ENCODE measurements at places on chromosomes 2 and 18. TPM values are rescaled to one million over a fixed set of nuclear protein-coding genes. Genes with fewer than 3 reads are reported as not detected.

- H3K36me3 ChIP-seq, result peaks cover 3% of the 10 kb centered on the region
- DNase-seq, result no peak
- no peak overlapping the region for H3K4me3 ChIP-seq
- H3K27me3 ChIP-seq, result no peaks in the 10 kb centered on the region
Measured at GRCh38 chr18:9616049-9616448, 1.7 kb upstream of the PPP4R1 start.

- no peaks in the 10 kb centered on the region for H3K27me3 ChIP-seq
- no peak overlapping the region for H3K4me3 ChIP-seq
- no peaks in the 10 kb centered on the region for H3K36me3 ChIP-seq
- H3K4me1 ChIP-seq, result no peaks in the 10 kb centered on the region
Measured at GRCh38 chr2:149068996-149069888, 30.7 kb downstream of the LYPD6B start.

DNA sequence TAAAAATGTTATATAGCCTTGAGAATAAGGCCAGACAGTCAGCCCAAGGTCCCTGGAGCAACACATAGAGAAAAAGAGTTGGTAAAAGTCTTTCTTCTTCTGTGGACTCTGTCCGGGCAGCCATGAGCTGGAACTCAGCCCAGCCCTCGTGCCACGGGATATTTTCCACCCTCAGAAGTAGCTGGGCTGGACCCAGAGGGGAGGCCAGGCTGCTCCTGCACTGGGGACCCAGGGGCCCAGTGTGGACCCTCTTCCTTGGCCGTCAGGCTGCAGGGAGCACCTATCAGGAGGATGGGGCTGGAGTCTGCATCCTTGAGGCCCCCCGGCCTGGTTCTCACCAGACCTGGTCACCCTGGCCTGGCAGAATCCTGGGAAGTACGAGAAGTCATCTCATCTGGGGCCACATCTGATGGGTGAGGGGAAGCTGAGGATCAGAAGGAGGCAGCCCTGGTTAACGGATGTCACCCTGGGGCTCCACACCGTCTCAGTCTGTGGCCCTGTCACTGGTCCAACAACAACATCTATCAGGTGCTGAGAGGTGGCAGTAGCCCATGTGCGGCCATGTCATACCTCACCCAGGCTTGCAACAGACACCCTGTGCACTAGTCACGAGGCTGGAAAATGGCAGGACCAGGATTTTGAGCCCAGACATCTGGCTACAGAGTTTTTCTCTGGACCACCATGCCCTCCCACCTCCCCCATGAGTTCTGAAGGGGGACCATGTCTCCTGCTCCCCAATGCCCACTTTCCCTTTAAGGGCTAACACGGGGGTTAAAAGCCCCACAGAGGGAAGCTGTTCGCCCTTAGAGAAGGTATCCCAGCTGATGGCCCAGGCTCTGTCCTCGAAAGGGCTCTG lies 33.0 kb downstream of the SDC1 start:
- DNase-seq, result no peak
- H3K36me3 ChIP-seq, result no peaks in the 10 kb centered on the region
- no peak overlapping the region for H3K27ac ChIP-seq
- no peaks in the 10 kb centered on the region for H3K27me3 ChIP-seq
- H3K4me1 ChIP-seq, result peaks cover 18% of the 10 kb centered on the region
- no peak overlapping the region for H3K4me3 ChIP-seq

DNA sequence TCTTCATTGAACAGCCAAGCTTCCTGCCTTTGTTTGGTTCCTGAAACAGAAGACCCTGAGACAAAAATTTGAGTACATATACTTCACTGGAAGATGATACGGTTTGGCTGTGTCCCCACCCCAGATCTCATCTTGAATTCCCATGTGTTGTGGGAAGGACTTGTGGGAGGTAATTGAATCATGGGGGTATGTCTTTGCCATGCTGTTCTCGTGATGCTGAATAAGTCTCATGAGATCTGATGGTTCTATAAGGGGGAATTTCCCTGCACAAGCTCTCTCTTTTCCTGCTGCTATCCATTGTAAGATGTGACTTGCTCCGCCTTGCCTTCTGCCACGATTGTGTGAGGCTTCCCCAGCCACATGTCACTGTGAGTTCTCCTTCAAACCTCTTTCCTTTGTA lies 76.5 kb downstream of the BABAM2 start:
- H3K36me3 ChIP-seq, result no peaks in the 10 kb centered on the region
- H3K27ac ChIP-seq, result no peak overlapping the region
- peaks cover 7% of the 10 kb centered on the region for H3K4me1 ChIP-seq
- DNase-seq, result no peak
- H3K4me3 ChIP-seq, result no peak overlapping the region

GRCh38 chr2:68828887-68829708 lies 42.1 kb downstream of the BMP10 start:
- no peaks in the 10 kb centered on the region for H3K36me3 ChIP-seq
- H3K4me1 ChIP-seq, result peaks cover 42% of the 10 kb centered on the region
- no peaks in the 10 kb centered on the region for H3K27me3 ChIP-seq
- peak overlapping the region; percentile 91 for H3K27ac ChIP-seq

DNA sequence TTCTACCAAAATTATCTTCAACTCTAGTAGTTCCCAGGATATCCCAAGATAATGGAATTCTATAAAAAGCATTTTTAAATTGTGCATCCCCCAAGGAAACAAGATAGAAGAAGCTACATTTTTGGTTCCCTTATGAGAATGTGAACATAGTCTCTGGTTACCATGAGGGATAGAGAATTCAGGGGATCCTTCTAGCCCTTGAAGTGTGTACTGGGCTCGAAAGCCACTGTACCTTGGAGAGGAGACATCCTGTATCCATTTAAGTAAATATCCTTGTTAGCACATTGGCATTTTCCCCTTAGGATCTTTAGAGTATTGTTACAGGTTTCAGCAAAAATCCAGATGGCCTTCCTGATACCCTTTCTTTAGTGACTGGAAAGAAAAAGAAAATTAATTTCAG lies 228.5 kb downstream of the RTP5 start:
- H3K36me3 ChIP-seq, result no peaks in the 10 kb centered on the region
- no peaks in the 10 kb centered on the region for H3K4me1 ChIP-seq
- no peak overlapping the region for H3K4me3 ChIP-seq
- no peaks in the 10 kb centered on the region for H3K27me3 ChIP-seq
- no peak for DNase-seq

BOLL gene
- 0.62 TPM for total RNA-seq

DLGAP1 gene
- total RNA-seq, result 2.8 TPM
